ENCODE measurements at places on chromosomes 13 and 19.

- DNase-seq, result no peak
These were observed 106.4 kb downstream of the AKAP11 start for GRCh38 chr13:42378383-42378780.

- no peak for DNase-seq
These were observed 37.0 kb downstream of the ZNF136 start for GRCh38 chr19:12199757-12200419.

DNA sequence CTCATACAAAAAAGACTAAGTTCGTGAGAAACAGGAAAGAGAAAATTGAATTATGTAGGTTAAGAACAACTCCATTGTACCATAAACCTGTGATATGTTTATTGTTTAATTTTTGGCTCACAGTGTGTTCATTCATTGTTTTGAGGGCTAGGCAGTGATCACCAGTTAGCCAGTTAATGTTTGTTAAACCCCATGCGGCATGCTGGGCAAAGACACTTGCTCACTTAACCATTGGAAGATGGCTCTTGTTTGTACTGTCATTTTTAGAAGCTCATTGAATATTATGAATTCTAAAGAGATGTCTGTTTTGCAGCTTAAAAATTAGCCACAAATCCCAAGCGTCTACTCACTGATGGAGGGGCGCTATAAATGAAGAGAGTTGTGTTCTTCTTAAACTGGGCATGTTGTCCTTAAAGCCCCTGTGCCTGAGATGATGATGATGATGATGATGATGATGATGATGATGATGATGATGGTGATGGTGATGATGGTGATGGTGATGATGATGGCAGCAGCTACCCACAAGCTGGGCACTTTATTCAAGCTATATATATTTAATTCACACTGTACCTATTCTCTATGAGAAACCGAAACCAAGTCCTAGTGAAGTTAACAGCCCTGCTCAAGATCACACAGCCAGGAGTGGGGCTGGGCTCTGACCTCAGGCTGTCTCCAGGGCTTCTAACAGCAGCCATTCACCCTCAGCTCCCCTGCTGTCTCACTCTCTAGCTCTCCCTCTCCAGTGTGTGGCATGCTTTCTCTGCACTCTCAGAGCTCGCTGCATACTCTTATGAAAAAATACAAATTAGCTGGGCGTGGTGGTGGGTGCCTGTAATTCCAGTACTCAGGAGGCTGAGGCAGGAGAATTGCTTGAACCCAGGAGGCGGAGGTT, 169.1 kb downstream of the SHISA2 start:
- DNase-seq, result no peak

DNA sequence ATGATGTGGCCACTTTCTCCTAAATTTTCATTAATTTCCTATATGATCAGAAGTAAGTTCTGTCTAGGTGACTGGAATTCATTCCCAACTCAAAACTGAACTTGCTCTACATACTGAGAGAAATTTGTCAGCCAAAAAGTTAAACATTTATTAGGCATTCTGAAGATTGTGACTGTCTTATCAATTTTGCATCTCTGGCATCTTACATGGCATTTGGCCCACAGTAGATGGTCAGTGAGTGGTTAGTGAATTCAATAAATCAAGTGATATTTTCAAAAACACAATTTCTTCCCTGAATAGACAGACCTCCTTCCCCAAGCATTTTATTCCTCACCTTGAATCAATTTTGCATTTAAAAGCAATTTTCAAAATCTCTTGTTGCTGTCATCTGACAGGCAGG, 363.2 kb upstream of the NBEA start:
- no peak for DNase-seq

GRCh38 chr19:57637379-57637778, 4.4 kb downstream of the ZNF211 start:
- no peak for DNase-seq
